ENCODE measurements at places on chromosomes 11 and 22. TPM values are rescaled to one million over a fixed set of nuclear protein-coding genes. Genes with fewer than 3 reads are reported as not detected.

GLYAT gene
- not detected for total RNA-seq

MYO7A gene
- total RNA-seq = 0.35 TPM

CNGA4 gene
- total RNA-seq = not detected

CCDC73 gene
- not detected for total RNA-seq

YPEL4 gene
- total RNA-seq = 1.2 TPM

CYP2D6 gene
- not detected for total RNA-seq

CREB3L1 gene
- 1.3 TPM for total RNA-seq

MN1 gene
- total RNA-seq = 0.79 TPM

DAGLA gene
- 0.83 TPM for total RNA-seq

KRTAP5-7 gene
- total RNA-seq = not detected

ANKK1 gene
- not detected for total RNA-seq

HTR3A gene
- total RNA-seq = not detected

FGF3 gene
- total RNA-seq = not detected

MLC1 gene
- 1.4 TPM for total RNA-seq

KLHL35 gene
- total RNA-seq = not detected

ASCL2 gene
- not detected for total RNA-seq

GAL gene
- not detected for total RNA-seq

GTSE1 gene
- 13.5 TPM for total RNA-seq

NCF4 gene
- not detected for total RNA-seq

ADAMTS15 gene
- 0.62 TPM for total RNA-seq

IRAG1 gene
- 0.27 TPM for total RNA-seq

TUBA8 gene
- 0.06 TPM for total RNA-seq

OR10A3 gene
- not detected for total RNA-seq

IGLL1 gene
- total RNA-seq = not detected

CD6 gene
- total RNA-seq = not detected

OR52A1 gene
- not detected for total RNA-seq

DGAT2 gene
- total RNA-seq = 11.3 TPM

BSCL2 gene
- total RNA-seq = 128 TPM

GRAP2 gene
- total RNA-seq = not detected

ENTHD1 gene
- total RNA-seq = not detected

SLC25A17 gene
- total RNA-seq = 47.3 TPM

TRIM51 gene
- total RNA-seq = not detected

CNTF gene
- total RNA-seq = 0.72 TPM

PANX2 gene
- 4.2 TPM for total RNA-seq

MYOD1 gene
- not detected for total RNA-seq

TRIM48 gene
- total RNA-seq = not detected

BCO2 gene
- 1.2 TPM for total RNA-seq

BATF2 gene
- total RNA-seq = 1.8 TPM

RAB36 gene
- 3.0 TPM for total RNA-seq

IL18 gene
- 10.3 TPM for total RNA-seq

MAJIN gene
- not detected for total RNA-seq

AMOTL1 gene
- total RNA-seq = 1.5 TPM

SYT7 gene
- total RNA-seq = 10.8 TPM

ACRV1 gene
- not detected for total RNA-seq

CELSR1 gene
- total RNA-seq = 5.7 TPM

LAYN gene
- 34.3 TPM for total RNA-seq
